ENCODE measurements at places on chromosomes 5 and 9.

DNA sequence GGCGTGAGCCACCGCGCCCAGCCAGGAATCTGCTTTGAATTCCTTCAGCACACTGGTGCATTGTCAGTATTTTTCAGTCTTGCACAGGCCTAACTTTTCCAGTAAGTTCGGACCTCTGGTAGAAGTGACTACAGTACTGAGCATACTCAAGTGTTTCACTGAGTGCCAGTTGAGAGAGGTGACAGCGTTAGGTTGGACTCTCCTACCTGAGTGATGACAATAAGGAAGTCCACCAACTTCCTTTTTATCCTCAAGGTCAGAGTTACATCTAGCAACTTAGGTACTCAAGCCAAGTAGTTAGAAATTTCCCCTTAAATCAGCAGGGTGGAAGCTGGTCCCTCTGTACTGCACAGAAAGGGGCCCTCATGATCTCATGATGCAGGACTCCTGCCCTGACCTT is 26.0 kb upstream of the FSD1L start:
- no peak for DNase-seq

DNA sequence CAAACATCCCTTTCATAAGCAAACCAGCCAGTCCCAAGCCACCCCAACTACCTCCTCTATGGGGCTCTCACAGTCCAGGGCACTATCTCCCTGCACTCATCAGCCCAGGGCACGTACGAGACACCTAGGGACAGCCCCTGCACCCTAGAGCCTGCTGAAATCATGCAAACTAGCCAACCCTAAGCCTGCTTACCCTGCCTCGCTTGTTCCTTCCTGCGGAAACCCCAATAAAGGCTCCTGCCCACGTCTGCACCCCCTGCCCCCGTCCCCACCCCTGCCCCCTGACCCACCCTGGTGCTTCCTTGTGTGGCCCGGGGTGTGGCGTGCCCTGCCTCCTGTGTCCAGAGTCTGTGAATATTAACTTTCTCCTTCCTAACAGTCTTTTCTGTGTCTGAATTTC is 135.9 kb downstream of the GADD45G start:
- DNase-seq = no peak

- DNase-seq = no peak
Observed at GRCh38 chr5:135222771-135223170, 176.3 kb downstream of the MACROH2A1 start.

DNA sequence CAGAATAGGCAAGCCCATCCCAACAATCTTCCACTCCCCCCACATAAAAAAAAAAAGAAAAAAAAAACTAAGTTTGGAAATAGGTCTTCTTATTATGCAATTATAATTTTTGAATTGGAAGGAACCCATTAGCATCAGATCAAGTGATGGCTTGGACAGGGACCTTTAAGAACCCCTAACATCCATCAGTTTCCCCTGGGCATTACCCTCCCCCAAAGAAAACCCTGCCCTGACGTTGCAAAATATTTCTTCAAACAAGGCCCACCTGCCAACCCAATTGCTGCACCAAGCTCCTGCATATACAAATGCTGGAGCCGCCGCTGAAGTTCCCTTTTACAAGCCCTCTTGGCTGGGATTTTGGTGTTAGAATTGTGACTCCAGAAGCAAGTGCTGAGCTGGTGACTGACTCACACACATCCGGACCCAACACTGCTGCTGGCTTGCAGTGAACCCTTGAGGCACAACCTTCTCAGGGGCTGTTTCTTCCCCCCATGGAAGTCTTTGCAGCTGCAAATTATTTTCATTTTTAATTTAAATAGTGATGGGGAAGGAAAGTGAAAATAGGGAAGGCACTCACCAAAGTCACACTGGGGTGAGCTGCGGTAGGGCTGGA is 56.1 kb upstream of the AFAP1L1 start:
- DNase-seq = no peak

DNA sequence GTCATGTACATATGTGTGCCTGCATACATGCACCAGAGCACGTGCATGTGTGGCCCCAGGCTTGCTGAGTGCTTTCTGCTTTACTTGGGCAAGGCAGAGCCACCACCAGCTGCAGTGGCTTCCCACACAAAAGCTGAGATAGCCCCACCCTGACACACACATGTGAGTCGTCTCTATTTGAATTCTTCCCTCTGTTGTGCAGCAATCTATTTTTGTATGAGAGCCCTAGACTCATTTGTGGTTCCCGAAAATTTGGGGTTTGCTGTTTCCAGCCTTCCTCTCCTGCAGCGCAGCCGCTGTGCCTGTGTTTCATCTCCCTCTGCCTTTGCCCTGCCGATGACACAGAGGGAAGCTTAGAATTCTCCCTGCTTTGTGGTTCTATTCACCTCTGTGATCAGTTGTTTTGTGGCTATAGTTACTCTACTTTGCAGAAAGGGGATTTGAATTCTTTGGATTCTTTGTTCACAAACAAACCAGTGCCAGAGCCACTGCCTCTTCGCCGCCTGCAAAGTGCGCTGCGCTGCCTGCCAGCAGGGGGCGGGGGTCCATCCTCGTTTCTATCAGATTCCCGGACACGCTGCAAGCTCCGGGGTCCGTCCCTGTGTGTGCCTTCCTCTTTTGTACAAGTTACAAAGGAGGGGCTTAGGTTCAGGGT is 95.8 kb upstream of the DAP start:
- peak; percentile 9 for DNase-seq

DNA sequence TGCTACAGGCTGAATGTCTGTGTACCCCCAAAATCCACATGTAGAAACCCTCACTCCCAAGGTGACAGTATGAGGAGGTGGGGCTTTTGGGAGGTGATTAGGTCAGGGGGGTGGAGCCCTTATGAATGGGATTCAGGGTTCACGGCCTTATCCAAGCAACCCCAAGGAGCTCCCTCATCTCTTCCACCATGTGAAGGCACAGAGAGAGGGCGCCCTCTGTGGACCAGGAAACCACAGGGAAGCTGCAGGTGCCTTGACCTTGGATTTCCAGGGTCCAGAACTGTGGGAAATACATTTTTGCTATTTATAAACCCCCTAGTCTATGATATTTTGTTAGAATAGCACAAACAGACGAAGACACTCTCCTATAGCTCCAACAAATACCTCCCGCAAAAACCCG is 53.6 kb upstream of the IRX2 start:
- no peak for DNase-seq

DNA sequence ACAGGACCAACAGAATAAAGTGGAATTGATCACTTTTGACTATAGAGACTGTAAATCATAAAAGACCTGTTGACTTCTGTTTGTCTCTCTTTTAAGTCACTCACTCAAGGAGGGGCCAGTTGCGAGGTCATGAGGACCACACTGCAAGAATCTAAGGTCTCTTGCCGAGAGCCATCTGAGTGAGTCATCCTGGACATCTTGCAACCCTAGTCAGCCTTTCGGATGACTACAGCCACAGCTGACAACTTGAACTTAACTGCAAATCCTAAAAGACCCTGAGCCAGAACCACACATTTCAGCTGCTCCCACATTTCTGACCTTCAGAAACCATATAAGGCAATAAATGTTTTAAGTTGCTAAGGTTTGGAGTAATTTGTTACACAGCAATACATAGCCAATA is 129.7 kb upstream of the RAD23B start:
- DNase-seq = no peak

GRCh38 chr5:57685516-57686255 is 203.1 kb upstream of the ACTBL2 start:
- no peak for DNase-seq

- no peak for DNase-seq
Observed at GRCh38 chr5:105922574-105922973, 1748.2 kb downstream of the EFNA5 start.

GRCh38 chr5:76040806-76041205 is 42.4 kb upstream of the SV2C start:
- no peak for DNase-seq

GRCh38 chr9:87678650-87679355 is 47.1 kb upstream of the CTSL start:
- DNase-seq = no peak

DNA sequence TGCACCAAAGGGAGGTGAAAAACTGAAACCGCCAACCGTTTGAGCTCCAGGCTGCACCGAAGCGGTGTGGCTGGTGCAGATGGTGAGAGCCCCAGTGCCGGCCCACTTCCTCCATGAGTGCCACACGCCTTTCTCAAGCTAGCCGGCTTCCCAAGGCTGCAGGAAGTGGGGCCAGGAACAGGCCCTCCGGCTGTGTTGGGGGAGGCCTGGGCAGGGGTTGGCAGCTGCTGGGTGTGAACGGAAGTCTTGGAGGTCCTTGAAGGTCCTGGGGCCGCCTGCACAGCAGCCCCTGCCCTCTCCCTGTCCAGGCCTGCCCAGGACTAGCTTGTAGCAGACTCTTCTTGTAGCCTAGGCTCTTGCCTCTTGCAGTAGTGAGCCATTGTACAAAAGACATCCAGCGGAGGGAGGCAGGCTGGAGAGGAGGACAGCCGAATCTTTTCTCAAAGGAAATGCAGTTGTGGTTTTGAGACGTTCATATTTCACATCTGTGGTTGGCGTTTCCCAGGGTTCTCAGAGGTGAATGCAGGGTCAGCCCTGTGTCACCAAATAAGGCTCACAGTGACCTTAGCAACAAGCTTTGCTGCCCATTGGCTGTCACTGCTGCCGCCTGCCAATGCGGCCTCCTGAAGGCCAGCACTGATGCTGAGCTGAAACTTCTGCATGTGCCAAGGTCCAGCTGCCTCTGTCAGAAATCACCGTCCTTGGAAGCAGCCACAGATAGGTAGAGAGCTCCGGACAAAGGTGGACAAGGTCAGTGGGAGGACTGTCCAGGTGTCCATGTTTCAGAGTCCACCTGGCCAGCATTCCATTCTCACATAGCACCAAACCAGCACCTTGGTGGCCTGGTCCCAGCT is 23.9 kb downstream of the IRF1 start:
- DNase-seq = peak; percentile 52

DNA sequence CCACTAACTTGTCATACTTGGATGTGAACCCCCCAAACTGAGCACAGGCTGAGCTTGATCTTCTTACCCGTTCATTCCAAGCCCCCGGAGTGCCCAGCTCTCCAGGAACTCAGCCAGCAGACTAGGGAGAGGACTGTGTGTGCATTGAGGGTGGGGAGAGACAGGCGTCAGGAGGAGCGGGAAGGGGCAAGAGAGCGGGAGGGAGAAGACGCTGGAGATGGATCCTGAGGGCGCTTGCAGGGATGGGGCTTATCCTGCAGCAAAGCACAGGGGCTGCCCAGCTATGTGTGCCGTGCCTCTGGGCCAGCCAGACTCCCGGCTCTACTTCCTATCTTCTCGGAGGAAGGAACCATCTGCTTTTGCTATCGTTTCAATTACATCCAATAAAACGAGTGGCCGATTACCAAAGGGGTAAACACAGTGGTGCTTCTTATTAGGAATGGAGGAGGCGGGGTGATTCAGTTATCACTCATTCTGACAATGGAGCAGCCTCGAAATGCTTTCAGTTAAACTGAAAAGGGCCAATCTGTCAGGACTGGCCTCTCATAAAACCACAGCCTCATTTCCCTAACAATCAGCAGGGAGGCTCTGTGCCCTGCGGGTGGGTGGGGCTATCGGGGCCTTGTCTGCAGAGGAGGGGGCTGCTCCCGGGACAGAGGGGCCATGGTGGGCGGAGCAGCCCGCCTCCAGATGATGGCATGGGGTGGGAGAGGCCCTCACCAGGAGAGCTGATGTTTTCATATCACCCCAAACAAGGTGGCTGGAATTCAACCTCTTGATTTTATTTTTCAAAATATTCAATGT is 168.2 kb downstream of the DAB2IP start:
- DNase-seq = no peak

- DNase-seq = no peak
Observed at GRCh38 chr9:127397646-127398274, 791 bp downstream of the SLC2A8 start.

DNA sequence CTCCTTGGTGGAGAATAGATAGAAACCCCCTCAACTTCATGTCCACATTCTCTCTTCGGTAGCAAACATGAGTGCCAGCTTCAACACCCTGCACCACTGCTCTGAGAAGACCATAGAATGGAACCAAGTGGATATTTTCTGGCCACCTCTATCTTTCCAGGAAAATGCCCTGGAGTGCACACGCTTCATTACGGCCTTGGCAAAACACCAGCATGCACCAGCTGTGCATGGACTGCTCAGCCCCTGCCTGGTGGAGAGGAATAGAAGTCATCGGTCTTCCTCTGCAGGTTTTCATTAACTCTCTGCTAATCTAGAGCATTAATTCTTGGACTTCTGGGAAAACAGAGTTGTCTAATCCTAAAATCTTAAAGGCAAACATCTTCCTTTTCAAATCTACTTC is 211.6 kb upstream of the TMEM161B start:
- DNase-seq = no peak

DNA sequence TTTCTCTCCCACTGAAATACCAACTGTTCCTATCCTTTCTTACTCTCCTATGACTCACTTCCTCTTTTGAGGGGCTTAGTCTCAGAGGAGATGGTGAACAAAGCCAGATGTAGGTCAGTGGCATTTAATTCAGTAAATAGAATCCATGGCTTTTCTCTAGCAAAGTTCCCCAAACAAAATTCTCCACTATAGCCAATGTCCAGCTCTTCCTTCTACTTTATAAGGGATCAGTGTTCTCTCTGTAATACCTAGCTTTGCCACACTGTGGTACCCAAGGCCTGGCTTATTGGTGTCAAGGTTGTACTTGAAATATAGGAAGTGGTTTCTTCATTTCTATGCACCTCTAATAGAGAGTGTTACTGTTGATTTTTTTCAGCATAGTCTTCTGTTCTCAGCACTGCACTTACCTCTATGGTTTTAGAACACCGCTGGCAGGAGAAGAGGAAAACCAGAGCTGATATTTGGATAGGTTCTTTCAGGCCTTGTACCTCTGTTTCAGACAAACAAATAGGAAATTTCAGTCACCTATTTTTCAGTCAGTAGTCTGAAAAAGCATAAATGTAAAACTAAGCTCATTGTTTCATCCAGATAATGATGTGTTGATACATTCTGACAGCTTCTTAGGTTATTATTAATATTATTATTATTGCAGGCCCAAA is 40.6 kb upstream of the ITGA2 start:
- DNase-seq = peak; percentile 1

DNA sequence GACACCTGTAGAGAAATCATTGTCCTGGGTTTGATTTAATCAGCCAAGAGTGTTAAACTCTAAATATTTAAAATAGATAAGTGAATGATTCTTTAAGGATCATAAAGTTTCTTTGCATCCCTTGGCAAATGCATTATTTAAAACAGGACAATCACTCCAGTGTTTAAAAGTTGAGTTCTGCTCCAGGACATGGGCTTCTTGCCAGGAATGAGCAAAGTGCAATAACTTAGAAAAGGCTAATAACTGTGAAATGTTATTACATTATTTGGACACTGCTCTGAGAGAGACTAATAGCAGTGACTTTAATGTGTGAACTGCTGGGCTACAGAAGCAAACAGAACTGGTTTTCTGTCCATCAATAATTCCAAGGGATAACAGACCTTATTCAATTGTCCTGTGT is 283.3 kb downstream of the GABRB2 start:
- DNase-seq = no peak

DNA sequence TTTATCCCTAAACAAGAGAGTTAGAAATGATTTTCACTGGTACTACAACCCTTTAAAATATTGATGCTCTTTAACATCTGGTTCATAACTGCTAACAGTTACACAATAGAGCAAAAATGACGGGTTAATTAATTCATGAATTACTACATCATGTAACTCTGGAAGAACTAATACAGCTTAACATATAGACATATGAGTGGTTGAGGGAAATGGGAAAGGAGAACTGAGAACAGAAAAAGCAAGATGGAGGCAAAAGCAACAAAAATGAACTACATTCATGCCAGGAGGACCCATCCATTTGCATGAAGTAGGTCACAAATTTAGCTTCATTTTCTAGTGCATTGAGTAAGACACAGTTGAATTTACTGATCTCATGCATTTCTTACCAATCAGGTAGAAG is 61.8 kb downstream of the C9 start:
- no peak for DNase-seq

- DNase-seq = no peak
Observed at GRCh38 chr5:35990941-35991611, at the start of gene UGT3A1. Gene UGT3A1, minus strand, starts transcription at chr5:35991390. Its CDS starts 150 bp downstream, at chr5:35991240.
